Tibial artery (tissue), 4 donors: ENCODE measurements at places on chromosomes 12 and 14.

- no peak for DNase-seq
Observed at GRCh38 chr14:24126939-24127338, 3.5 kb upstream of the FITM1 start.

DNA sequence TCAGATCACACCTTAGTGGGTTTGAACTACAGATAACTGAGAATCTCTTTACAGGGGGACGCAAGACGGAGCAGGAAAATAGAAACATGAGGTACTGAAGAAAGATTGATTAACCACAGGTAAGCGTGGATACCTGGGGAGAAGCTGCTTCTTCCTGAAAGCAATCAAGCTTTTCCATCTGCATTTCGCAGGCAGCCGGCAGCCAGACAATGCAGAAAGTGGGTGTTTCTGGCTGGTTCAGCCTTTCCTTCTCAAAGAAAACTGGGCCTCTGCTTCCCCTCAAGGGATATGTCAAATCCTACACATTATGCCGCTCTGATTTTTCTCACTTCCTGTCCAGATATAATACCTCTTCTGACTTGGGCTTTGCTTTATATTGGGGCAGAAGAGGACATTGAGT lies 39.1 kb upstream of the PPFIA2 start:
- no peak for DNase-seq

GRCh38 chr14:67485501-67486095 lies 2.9 kb downstream of the TMEM229B start:
- no peak for DNase-seq

GRCh38 chr14:102965282-102965681 lies 42.8 kb downstream of the AMN start:
- no peak for DNase-seq

- no peak for DNase-seq
Observed at GRCh38 chr12:22640851-22641250, 15.9 kb downstream of the ETNK1 start.

- no peak for DNase-seq
Observed at GRCh38 chr12:121543786-121544185, 37.0 kb downstream of the KDM2B start.

- DNase-seq: no peak
Observed at GRCh38 chr12:109612975-109613502, 39.4 kb downstream of the MVK start.

GRCh38 chr14:101122237-101123141 lies 219.0 kb upstream of the RTL1 start:
- peak; percentile 9 for DNase-seq

DNA sequence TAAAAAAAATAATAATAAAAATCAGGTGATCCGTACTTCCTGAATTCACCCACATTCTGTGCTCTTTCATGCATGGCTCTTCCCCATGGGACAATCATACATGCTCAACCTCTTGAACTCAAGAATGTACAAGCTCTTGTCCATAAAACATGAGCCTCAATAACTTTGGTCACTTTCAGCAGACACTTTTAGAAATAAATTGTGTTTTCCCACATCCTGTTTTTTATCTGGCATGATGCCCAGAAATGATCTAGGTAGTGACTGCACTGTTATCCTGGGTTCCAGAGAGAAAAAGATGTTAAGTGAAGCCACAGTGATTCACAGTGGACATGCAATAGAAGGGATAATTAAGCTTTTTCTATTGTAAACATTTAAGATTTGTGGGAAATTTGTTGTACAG lies 537.6 kb upstream of the TMEM132C start:
- DNase-seq: no peak

GRCh38 chr12:109968032-109968420 lies 28.1 kb downstream of the GIT2 start:
- DNase-seq: no peak

- no peak for DNase-seq
Observed at GRCh38 chr12:87678453-87678852, 350.7 kb downstream of the C12orf50 start.

- no peak for DNase-seq
Observed at GRCh38 chr12:70609203-70609602, 28.0 kb downstream of the PTPRB start.

GRCh38 chr12:103455020-103455763 lies 40.6 kb downstream of the C12orf42 start:
- no peak for DNase-seq
